ENCODE measurements at places on chromosomes 2 and 18.

- no peak for DNase-seq
These were observed 403 bp downstream of the MAP2 start for GRCh38 chr2:209424199-209424701.

- no peak for DNase-seq
These were observed 46.0 kb downstream of the ARHGEF33 start for GRCh38 chr2:38935568-38936172.

DNA sequence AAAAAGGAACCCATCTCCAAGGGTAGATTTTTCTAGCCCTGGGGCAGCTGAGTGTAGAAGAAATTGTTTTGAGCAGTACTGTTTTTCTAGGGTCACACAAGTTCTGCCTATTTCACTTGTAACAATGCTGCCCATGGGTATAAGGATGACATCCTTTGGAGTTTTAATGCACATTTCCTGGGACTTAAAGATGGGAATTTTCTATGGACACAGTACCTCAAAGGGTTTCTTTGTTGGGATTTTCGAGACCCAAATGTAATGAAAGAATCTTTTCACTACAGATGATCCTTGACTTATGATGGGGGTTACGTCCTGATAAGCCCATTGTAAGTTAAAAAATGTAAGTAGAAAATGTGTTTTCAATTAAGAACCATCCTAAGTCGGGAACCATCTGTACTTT, 31.8 kb downstream of the CDC42EP3 start:
- no peak for DNase-seq

DNA sequence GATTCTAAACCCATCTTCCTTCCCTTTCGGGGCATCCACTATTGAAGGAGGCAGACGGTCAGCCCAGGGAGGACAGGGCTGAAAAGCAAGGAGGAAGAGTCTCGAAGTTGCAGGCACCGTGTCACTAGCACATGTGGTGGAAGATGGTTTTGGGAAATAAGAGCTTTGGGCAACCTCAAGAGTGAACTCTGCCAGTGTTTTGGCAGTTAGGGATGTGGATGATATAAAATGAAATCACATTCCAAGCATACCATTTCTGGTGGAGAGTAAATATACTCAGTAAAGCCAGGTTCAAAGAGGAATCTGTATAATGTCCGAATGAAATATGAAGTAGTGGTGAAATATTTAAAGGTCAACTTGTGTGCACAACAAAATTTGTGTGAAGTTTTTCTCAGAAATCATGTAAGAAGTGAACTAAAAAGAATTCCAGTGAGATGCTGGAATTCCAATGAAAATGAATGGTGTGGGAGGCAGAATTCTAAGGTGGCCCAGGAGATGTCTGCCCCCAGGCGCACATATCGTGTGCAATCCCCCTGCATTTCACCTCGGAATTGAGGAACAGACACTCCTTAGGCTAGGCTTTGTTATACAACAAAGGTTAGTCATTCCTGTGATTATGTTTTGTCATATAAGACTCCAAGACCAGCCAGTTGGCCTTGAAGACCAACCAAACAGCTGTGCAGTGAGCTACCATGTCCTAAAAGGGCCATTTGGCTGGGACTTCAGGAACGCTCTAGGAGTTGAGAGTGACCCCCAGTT, 147.1 kb downstream of the SH3BP4 start:
- no peak for DNase-seq

- DNase-seq = no peak
These were observed 5.3 kb upstream of the NCL start for GRCh38 chr2:231469583-231469950.

GRCh38 chr2:55019526-55020258, 30.6 kb downstream of the RTN4 start:
- DNase-seq = no peak

GRCh38 chr2:116319935-116320334, 1494.6 kb upstream of the DDX18 start:
- no peak for DNase-seq

GRCh38 chr2:66582104-66582986, 147.4 kb downstream of the MEIS1 start:
- DNase-seq = no peak

GRCh38 chr2:230202430-230203109, 17.2 kb downstream of the SP110 start:
- no peak for DNase-seq

DNA sequence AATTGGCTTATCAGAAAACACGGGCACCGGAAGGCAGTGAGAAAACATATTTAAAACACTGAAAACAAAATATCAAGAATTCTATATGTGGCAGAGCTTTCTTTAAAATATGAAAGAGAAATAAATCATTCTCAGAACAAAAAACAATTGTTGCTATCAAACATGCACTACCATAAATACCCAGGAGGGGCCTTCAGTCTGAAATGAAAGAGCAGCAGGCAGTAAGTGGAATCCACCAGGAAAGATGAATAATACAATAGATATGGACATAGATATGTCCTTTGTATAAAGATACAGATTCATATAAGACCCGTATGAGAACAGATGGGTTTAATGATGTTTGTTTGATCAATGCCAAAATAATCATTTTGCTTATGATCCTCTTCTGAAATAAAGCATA, 142.0 kb downstream of the TMEM18 start:
- DNase-seq = no peak

DNA sequence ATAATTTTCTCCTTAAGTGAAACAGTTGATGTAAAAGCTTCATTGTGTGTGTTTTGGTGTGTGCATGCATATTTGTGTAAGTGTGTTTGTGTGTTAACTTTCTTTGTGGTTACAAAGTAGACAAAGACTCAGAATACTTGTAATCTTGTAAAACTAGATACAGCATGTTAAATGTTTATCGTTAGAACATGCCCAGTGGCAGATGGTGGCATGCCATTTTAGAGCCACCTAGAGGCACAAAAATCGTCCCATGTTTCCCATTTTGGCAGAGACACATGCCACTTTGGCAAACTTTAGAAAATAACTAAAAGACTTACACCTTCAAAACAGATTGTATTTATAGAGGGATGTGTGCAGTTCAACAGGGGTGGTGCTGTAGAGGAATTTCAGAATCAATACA, 224.1 kb downstream of the LRP1B start:
- DNase-seq = no peak

DNA sequence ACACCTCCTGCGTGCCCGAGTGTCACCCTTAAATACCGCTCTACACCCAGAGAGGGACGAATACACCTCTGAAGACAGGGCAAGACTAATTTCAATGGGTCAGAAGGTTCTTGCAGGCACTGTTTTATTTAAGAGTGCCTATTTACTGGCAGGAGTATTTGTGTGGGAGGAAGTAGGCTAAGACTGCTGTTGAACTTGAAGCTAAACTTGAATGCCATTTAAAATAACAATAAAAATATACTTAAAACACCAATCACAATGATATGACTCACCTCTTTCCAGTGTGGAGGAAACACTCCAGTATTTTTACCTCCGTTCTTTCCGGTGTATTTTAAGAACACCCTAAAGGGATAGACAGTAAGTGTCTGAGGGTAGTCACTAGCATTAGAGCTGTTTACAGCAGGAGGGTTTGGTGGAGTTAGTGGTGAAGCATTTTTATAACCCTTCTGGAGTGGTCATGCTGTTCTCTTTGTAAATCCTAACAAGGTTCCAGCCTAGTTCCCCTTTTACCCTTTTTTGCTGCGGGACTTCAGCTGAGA, 9.6 kb upstream of the HOXD1 start:
- no peak for DNase-seq

- no peak for DNase-seq
These were observed 66.6 kb downstream of the MTCL1 start for GRCh38 chr18:8771930-8772329.

DNA sequence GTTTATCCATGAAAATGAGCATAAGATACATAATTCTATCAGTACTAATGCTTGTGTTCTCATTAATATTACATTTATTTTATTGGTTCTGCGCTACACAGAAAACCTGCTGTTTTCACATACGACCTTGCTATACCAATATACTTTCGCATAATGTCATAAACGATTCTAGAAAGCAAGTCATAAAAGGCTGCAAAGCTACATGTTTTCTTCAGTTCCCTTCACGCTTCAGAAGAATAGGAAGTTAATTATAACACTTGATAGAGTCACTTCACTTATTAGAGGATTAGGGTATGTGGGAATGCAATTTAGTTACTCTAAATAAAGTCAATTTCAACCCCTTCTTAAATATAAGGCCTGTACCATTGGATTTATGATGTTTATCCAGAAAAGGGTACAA, 29.0 kb downstream of the PSME4 start:
- DNase-seq = no peak

GRCh38 chr2:72765997-72766609, 59.7 kb downstream of the EXOC6B start:
- DNase-seq = no peak

- no peak for DNase-seq
These were observed 303.9 kb upstream of the FBXO11 start for GRCh38 chr2:48210189-48210588.

DNA sequence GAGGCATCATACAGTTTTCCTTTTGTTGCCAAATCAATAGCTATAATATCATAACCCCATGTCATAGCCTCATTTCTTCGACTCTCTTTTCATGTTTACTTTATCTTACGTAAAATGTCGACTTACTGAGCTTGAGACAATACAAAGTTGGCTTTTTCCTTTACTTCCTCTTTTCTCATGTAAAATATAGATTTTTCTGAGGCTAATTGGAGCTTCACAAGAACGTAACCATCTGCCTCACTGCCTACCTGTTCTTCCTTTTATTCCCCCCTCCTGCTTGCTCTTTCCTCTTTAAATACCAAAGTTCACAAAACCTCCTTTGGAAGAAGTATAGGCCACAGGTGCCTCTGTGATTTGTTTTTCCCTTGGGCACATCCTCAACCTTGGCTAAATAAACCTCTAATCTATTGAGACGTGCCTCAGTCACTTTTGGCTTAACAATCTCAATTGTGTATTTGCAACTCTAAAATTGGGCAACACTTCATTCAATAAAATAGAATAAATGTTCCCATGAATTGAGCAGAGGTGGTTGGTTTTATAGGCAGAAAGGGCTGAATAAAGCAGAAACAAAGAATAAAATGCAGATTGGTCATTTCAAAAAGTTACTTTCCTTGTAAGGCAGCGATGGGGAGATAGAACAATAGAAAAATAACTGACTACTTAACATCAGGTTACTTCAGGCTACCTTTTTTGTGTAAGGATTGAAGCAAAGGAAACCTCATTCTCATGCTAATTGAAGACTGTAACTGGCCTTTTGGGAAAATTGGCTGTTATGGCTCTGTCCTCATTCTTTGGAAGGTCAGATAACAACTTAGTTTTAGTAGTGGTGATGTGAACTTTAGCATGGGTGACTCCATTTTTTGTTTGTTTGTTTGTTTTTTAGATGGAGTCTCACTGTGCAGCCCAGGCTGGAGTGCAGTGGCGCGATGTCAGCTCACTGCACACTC, 21.3 kb downstream of the COMMD1 start:
- no peak for DNase-seq

DNA sequence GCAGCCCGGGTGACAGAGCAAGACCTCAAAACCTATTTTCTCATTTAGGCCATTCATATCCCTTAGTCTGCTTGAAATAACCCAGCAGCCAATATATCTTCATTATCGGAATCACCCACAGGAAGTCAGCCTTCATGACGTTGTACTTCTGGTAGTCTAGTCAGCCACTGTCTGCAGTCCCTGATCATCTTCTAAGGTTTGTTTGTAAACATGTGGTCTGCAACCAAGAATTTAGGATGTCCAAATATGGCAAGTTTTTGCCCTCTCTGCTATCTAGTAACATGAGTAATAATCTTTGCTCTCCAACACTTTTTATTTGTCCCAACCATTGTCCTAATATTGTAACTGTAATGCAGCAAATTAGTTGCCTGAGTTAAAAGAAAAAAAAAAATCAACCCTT, 92.5 kb downstream of the PRPF40A start:
- DNase-seq = no peak

DNA sequence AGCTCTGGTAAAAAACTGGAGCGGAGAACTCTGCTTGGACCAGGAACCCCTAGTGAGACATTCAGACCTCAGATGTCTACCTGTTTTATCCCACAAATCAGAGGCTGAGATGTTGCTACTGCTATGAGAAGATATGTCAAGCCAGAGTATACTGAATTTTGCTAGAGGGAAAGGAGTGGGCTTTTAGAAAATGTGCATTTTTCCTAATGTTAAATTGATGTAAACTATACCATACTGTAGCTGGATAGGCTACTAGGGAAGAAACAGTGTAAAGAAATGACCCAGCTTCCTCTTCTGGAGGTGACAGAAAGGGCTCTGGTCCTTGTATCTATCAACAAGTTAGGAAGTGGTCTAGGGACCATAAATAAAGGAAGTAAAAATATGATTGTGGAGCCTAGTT, 65.0 kb downstream of the SLC39A10 start:
- no peak for DNase-seq

GRCh38 chr2:159214325-159214865, 72.1 kb downstream of the WDSUB1 start:
- no peak for DNase-seq

- DNase-seq = no peak
These were observed 71.0 kb upstream of the TMEFF2 start for GRCh38 chr2:192265751-192266150.

DNA sequence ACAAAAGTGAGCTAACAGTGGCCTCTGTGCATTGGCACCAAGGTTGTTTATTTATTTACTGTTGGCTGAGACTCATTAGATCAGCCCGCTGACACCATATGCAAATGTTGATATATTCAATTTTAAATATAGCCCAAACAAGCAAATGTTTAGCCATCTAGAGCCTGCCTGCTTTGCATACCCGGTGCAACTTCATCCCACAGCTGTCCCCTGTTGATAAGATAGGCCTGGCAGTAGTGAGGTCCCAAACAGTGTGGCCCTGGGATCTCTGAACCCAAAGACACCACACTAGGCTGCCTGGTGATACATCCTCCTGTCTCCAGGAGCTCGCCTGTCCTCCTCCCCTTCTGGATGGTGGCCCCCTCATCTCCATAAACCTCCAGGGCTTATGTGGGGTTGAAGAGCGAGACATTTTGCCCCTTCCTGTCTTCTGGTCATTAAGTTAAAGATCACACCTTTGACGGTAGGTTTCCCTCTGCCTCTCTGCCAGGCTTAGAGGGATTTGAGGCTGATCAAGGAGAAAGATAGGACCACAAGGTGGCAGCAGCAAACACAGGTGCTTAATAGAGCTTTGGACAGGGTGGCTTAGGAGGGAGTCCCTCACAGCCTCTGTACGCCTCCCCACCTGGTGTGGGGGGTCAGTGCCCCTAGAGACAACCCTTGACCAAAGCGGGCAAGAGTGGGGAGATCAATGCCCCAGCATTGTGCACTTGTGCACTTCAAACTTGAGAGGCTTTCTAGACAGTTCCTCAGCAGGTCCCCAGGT, 23.7 kb upstream of the MYO5B start:
- DNase-seq = no peak

Measured in bone marrow (tissue), 2 donors.